Stimulated activated CD8-positive, alpha-beta memory T cell treated with anti-CD3 and anti-CD28 coated beads, Interleukin-4, amount 100 ng/mL, for 1 hour (primary cell): ENCODE measurements at places on chromosomes 13 and 19.

GRCh38 chr19:11199517-11199916, 2.2 kb upstream of the KANK2 start:
- DNase-seq, result no peak

DNA sequence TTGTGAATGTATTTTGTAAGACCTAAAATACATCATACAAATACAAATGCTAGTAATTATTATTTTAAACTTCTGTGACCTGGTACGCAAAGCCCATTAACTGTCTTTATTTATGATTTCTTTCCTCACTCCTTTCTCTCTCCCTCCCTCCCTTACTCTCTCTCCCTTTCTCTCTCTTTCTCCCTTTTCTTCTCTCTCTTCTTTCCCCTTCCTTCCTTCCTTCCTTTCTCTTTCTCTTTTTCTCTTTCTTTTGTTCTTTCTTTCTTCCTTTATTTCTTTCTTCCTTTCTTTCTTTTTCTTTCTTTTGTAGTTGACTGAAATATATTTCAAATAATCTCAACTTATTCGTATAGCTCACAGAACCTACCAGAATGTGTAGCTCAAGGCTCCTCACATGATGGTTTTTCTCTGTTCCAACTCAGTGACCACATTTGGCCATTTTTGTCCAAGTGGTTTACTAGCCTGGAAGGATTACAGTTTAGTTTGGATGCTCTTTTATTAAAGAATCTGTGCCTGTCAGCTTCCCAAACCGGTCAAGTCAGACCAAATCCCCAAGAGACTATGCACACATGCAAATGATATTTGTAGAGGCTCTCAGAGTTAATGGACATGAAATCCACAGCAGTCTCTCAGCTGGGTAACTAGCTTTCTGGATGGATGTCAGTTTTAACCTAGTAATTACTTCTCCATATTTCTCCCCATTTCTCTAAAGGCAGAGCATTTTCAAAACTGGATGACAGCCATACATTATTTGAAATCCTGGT, 71.7 kb downstream of the POSTN start:
- no peak for DNase-seq

GRCh38 chr19:16930753-16931152, 42.0 kb downstream of the F2RL3 start:
- DNase-seq, result no peak

DNA sequence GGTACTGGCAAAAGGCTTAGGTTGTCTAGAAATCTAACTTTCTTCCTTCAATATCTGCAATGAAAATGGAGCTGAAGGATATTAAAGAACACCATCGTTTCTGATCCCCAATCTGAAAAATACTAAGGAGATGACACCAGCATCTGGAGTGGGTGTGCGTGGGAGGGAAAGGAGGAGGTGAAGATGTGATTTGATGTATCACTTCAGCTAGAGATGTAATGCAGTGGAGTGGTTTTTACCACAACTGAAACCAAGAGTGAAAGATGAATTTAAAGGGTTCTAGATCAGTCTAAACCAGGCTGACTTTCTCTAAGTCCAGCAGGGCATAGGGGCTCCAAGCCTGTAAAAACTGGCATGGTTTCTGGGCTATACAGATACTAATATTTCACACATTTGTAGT, 148.4 kb downstream of the AKAP11 start:
- DNase-seq, result no peak

GRCh38 chr19:1259876-1260748, 9.0 kb upstream of the CIRBP start:
- DNase-seq, result no peak

GRCh38 chr13:38943231-38943630, 47.4 kb downstream of the STOML3 start:
- no peak for DNase-seq

- DNase-seq, result no peak
Observed at GRCh38 chr13:109131698-109132257, 502.4 kb downstream of the MYO16 start.

DNA sequence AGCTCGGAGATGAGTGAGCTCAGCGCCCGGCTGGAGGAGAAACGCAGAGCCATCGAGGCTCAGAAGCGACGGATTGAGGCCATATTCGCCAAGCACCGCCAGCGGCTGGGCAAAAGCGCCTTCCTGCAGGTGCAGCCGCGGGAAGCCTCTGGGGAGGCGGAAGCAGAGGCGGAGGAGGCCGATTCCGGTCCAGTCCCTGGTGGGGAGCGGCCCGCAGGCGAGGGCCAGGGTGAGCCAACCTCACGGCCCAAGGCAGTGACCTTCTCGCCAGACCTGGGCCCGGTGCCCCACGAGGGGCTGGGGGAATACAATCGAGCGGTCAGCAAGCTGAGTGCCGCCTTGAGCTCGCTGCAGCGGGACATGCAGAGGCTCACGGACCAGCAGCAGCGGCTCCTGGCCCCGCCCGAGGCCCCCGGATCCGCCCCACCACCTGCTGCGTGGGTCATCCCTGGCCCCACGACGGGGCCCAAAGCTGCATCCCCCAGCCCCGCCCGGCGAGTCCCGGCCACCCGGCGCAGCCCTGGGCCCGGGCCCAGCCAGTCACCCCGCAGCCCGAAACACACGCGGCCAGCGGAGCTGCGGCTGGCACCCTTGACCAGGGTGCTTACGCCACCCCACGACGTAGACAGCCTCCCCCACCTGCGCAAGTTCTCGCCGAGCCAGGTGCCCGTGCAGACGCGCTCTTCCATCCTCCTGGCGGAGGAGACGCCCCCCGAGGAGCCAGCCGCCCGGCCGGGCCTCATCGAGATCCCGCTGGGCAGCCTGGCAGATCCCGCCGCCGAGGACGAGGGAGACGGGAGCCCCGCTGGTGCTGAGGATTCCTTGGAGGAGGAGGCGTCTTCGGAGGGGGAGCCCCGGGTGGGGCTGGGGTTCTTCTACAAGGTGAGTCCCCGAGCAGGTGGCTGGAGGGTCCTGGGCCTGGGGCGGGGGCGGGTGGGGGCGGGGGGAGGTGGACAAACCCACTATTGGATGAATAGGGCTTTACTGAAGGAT, 16.8 kb downstream of the XAB2 start:
- DNase-seq, result no peak

- no peak for DNase-seq
Observed at GRCh38 chr19:41205995-41206394, 13.0 kb downstream of the CYP2S1 start.

GRCh38 chr13:28528388-28528787, 33.5 kb upstream of the FLT1 start:
- DNase-seq, result no peak
